Activated naive CD4-positive, alpha-beta T cell treated with anti-CD3 and anti-CD28 coated beads, Interleukin-2, amount 50 U/mL, for 72 hours (primary cell): ENCODE measurements at places on chromosomes 12 and 14.

DNA sequence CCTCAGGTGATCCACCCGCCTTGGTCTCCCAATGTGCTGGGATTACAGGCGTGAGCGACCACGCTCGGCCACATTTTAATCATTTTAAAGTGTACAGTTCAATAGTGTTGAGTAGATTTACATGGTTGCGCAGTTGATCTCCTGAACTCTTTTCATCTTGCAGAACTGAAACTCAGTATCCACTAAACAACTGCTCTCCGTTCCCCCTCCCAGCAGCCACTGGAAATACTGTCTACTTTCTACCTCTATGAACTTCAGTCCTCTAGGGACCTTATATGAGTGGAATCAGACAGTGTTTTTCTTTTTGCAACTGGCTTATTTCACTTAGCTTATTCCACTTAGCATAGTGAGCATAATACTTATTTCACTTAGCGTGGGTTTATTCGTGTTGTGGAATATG lies 53.7 kb downstream of the KCTD10 start:
- no peak for DNase-seq

- no peak for DNase-seq
These were observed 152.3 kb downstream of the ZNF664 start for GRCh38 chr12:124125203-124125871.

DNA sequence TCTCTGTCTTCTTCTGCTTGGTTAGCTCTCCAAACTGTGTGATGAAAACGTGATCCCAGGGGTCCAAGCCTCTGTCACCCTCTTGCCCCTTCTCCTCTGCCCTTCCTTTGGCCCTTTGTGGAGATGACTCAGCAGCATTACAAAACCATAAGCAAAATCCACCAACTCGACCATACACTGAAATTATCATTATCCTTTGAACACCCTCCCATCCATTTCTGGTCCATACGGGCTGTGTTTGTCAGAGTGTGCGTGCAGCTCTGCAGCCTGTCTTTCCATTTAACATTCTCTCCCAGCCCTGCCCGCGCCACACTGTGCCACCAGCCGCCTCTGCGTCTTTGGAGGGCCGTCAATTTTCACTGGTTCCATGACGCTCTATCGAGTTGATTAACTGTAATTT lies 69.2 kb downstream of the SLC25A47 start:
- no peak for DNase-seq

DNA sequence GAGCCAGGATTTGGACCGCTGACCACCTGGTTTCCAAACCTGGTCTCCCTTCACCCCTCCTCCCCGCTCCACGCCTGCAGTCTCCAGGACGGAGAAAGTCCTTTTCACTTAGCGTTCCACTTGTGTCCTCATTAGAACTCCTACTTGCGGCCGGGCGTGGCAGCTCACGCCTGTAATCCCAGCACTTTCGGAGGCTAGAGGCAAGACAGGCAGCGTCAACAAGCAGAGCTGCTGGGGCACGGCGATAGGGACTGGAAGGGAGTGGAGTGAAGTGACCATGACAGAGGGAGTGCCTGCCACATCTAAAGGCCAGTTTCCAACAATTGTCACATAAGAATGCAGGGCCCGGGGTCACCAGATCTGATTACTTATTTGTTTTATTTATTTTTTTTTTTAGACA lies 132.5 kb upstream of the NCOR2 start:
- DNase-seq: no peak

DNA sequence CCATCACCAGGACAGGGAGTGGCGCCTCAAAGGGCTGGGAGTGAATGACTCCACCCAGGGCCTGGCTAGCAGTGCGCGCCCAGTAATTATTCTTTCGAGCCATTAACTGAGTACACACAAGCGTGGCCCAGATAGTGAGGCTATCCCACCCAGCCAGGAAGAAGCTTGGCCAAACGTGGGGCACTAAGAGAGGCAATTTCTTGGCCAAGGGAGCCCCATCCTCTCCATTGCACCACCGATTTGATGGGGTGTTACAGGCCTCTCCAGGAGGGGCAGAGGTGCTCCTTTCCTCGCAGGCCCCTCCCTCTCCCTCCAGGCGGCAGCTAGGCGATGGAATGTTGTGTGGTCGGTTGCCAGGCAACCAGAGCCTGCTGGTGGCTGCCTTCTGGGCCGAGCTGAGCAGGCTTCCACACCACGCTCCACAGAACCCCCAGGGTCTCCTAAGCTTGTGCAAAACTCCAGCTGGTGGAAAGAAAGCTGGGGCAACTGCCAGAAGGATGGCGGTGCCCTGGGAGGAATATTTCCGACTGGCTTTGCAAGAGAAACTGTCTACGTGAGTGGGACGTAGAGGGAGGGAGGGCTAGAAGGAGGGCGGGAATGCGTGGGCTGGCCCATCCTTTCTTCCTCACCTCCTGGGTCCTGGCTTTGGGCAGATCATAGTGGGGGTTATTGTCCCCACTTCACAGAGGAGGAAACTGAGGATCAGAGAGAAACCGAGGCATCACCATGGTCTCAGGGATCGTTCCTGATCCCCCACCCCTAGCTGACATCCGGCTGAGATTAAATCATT lies at the start of gene CFAP73:
CFAP73 (plus strand) TSS at position 364 of the 790 bp plus-strand sequence; CDS start at position 498, 134 bp downstream.
- DNase-seq: no peak

DNA sequence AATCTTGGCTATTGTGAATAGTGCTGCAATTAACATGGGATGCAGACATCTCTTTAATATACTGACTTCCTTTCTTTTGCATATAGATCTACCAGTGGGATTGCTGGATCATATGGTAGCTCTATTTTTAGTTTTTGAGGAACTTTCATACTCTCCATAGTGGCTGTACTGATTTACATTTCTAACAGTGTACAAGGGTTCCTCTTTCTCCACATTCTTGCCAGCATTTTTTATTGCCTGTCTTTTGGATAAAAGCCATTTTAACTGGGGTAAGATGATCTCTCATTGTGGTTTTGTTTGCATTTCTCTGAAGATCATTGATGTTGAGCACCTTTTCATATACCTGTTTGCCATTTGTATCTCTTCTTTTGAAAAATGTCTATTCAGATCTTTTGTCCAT lies 8.4 kb downstream of the AMDHD1 start:
- no peak for DNase-seq

DNA sequence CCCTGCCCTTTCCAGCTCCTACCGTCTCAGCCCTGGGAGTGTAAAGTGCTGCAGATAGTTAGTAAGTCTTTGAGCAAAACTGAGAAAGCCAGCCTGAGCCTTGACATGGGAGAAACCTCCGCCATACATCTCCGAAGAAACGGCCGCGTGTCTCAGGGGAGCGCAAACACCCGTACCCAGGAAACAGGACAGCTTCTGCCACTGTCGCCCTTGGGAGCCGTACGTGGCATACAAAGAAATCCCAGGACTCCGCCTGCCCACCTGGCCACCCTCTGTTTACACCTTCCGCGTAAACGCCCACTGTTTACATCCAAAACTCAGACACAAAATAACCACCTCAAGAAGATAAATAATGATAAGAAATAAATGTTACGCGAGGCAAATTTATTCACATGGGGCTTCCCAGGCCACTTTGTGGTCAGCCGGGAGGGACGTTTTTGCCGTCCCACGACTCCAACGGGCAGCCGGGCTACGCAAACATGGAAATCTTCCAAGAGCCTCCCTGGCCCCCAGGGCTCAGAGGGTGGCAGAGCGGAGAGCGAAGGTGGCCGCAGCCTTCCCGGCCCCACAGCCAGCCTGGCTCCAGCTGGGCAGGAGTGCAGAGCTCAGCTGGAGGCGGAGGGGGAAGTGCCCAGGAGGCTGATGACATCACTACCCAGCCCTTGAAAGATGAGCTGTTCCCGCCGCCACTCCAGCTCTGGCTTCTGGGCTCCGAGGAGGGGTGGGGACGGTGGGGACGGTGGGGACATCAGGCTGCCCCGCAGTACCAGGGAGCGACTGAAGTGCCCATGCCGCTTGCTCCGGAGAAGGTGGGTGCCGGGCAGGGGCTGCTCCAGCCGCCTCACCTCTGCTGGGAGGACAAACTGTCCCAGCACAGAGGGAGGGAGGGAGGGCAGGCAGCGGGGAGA lies at the start of gene BDKRB2:
BDKRB2 (plus strand) TSS at position 689 of the 908 bp plus-strand sequence. CDS start 32,269 bp downstream, outside the sequence.
- no peak for DNase-seq

- DNase-seq: no peak
These were observed 306.6 kb upstream of the MIS18BP1 start for GRCh38 chr14:45559626-45560025.

GRCh38 chr12:60844875-60845274 lies 1249.0 kb downstream of the SLC16A7 start:
- no peak for DNase-seq

DNA sequence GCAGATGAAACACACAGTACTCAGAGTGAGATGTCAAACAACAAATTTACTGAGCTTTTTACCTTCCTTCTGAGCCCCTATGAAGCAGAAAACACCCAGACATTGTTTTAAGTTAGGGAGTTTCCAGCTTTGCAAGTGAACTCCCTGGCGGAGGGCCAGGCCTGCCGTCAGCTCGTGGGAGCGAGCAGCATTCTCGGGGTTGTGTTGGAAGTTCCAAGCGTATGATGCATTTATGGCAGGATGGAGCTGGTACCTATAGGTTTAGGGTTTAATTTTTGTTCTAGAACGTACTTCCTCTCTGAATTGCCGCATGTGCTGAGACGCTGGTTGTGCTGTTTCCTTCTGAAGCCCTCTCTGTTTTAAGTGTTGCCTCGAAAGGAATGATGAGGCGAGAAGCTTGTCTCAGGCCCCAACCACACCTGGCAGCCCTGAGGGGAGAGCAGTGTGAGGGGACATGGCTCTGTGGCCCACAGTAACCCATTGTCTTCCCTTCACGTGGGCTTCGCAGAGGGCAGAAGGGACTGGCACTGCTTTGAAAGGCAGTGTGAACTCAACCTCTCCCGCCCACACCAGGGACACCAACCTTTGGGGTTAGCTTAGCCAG lies 76.6 kb downstream of the SSPN start:
- no peak for DNase-seq

DNA sequence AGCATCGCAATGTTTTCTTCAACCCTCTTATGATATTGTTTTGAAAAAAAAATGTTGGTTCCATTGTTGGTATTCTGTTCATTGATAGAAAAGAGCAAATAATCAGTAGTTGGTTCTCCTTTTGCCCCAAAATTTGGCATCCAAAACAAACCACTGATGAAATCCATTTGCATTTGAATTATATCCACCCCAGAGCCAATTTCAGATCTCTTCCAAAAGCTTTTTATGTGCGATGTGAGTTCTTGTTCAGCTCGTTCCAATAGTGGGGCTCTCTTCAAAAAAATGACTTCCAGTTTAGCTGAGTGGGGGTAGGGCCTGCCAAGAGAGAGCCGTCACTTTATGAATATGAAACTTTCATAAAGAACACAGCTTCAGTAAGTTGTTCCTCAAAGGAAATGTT lies 130.7 kb downstream of the DIO2 start:
- DNase-seq: no peak

DNA sequence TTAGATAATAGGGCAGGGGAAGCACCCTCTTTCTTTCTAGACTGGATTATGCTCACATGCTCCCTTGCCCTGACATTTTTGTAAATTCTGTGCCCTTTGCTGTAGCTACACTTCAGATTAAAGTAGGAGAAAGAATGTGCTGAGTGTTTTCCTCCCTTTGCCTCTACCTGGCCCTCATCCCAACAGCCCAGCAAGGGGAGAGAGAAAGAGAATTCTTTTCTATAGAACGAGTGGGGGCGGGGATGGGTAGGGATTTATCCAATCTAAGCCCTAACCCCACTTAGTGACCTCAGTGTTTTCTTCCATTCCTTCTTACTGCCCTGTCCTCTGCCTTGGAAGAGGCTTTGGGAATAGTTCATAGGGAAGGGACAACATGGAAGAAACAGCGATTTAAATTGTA lies 13.5 kb downstream of the GPR84 start:
- no peak for DNase-seq

- DNase-seq: no peak
These were observed 100.3 kb upstream of the PLEKHG7 start for GRCh38 chr12:92602476-92602875.

DNA sequence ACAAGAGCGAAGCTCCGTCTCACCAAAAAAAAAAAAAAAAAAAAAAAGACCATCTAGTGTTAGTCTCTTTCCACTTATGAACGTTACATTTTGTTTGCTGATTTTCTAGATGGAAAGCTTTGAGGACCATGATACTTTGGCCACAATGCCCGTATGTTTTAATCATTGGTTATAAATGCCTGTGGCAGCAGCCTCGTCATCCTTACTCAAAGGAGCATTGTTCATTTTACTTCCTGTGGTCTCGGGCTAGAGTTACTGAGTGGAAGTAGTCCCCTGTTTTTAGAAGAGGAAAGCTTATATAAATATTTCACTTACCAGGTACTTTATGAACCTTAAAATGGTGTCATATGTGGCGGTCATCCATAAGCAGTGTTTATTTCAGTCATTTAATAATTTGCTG lies 359.9 kb downstream of the AEBP2 start:
- DNase-seq: no peak

- DNase-seq: no peak
These were observed 25.3 kb upstream of the RHOJ start for GRCh38 chr14:63178912-63179311.

DNA sequence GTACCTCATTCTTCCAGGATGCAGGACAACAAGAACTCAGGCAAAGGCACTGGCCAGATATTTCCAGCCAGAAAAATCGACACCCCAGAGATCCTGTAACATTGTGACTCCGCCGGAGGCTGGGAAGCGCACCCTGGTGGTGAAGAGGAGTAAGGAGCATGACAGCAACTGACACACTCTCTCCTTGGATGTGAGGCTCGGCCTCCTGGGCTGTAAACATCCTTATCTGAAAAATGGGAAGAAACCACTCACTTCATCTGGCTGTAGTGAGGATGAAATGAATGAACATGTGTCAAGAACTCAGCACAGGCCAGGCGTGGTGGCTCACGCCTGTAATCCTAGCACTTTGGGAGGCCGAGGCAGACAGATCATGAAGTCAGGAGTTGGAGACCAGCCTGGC lies 27.5 kb downstream of the TCHP start:
- no peak for DNase-seq

GRCh38 chr12:88638388-88638787 lies 58.1 kb upstream of the KITLG start:
- DNase-seq: no peak

DNA sequence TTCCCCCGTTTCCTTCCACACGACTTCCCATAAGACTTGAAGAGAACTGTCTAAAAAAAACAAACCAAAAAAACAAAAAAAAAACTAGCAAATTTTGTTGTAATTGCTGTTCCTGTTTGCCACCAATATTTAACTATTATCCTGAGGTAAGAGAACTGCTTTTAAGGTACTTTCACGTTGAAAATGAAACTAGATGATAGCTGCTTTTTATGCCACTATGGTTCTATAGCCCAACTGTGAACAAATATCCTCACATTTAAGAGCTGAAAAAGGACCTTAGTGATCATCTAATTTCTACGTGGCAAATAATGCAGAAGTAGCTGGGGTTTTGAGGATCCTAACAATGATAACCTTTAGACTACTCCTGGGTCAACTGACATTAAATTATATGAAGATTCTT lies 98.6 kb downstream of the TAOK3 start:
- no peak for DNase-seq
